ENCODE measurements at places on chromosomes 2 and 18.

GRCh38 chr2:240195316-240195861 is 54.9 kb upstream of the OTOS start:
- no peak for DNase-seq

DNA sequence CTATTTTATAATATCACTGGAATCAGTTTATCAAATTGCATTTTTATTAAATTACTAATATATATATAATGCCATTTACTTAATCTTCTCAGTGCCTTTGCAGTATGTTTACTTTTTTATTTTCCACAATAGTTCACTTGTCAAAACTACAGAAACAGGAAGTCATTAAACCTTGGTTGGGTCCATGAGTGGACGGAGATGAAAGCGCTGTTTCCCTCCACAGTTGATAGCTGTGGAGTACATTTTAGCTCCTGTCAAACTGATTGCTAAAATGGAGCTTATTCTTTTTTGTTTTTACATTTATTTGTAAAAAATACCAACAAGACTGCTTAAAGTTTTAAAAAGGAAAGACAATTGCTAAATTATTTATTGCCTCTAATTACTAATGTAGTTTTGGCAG is 19.2 kb downstream of the MFF start:
- DNase-seq: no peak

- DNase-seq: no peak
Measured at GRCh38 chr2:27379383-27379835, 1.1 kb downstream of the ZNF513 start.

DNA sequence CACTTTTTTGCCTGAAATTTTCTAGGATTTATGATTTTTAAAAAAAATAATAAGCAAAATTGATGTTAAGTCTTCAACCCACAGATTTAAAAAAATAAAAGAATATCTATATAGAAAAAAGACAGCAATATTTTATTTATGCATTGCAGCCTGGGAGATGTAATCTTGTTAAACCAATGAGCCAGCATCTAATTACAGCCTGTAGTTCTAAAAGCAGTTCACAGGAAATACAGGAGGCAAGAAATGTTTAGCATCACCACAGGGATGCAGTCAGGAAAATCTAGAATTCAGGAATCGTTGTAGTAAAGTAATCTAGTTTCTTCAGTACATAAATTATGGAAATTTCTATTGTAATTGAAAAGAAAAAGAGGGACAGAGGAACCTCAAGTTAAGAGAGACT is 17.2 kb downstream of the UGGT1 start:
- no peak for DNase-seq
